Stimulated activated CD8-positive, alpha-beta memory T cell treated with anti-CD3 and anti-CD28 coated beads, Interleukin-7, amount 100 ng/mL, for 1 hour (primary cell): ENCODE measurements at places on chromosomes 2 and 18.

- no peak for DNase-seq
Observed at GRCh38 chr2:26471289-26471688, 6.6 kb downstream of the OTOF start.

DNA sequence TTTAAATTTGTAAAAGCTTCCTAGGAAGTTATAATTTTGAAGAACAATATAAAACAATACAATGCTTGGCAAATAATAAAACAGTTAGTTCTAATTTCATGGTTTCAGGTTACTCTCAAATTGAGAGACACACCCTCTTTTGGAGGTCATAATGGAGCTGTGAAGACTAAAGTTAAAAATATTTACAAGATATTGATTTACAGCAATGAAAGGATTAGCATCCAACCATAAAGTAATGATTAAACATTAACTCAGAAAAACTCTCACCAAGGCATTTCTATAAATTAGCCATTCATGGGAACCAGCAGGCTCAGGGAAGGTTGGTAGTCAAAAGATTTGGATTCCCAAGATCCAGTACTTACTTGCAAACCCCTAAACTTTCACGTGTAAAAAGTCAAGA lies 6.4 kb downstream of the DPP4 start:
- DNase-seq = no peak

DNA sequence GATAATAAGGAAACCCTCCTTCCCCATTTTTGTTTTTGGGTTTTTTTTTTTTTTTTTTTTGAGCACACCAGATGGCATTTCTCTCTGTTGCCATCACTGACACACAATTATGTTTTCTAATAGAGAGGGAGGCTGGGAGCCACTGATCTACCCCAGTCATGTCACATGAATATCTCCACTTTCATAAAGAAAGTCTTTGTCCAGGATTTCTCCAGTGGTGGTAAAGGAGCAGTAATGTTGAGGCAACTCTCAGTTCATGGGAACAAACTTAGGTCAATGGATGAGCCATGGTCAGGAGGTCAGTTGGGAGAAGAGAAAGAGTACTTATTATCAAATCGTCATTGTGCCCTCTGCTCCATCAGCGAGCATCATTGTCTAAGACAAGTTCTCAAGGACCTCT lies 603.7 kb downstream of the ARHGAP15 start:
- DNase-seq = no peak

DNA sequence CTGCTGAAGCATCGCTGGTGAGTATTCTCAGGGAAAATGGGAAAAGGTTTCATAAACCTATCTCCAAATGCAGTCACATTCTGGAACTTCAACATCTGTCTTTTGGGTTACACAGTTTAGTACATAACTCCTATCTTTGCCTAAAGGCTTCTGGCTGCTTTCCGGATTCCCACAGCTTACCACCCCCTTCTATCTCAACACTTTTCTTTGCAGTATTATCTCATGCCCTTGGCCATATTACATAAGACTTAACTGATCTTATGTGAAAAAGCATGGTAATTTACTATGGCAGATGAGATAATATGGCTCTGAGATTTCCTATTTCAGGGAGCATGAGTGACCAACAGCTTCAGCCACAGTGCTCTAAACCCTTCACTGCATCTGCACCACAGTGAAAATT lies 369.3 kb upstream of the LINC00305 start:
- DNase-seq = no peak

- DNase-seq = no peak
Observed at GRCh38 chr2:47867205-47867604, 39.1 kb downstream of the FBXO11 start.

DNA sequence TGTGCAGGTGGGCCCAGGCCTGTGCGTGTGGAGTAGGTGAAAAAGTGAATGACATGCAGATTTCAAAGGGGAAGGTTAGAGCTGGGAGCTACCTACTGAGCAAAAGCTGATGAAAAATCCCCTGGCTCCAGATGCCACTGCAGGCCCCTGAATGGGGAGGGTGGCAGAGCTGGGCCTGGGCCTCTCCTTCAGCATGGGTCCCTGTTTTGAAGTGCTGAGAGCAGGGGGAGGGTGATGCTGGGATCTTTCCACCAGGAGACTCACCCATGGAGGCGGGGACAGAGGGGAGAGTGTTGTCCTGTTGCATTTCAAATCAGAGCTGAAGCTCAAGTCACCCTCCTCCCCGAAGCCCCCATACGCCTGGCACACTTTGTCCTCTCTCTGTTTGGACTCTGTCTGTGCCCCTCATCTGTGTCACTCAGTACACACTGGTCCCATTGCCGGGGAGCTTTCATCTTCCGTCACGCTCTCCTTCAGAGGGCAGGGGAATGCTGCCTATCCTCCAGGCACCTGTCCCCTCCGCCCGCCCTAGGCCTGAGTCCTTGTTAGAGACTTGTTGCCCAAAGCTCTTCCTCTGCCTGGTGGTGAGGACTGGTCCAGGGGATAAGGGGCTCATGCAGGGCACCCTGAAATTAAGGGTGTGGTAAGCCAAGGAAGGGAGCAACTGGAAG lies 206.6 kb downstream of the HAUS1 start:
- no peak for DNase-seq

- DNase-seq = no peak
Observed at GRCh38 chr2:105494683-105495425, 96.0 kb upstream of the FHL2 start.

- no peak for DNase-seq
Observed at GRCh38 chr2:215529271-215529670, 93.4 kb upstream of the FN1 start.

GRCh38 chr2:5677133-5677532 lies 15.1 kb upstream of the SOX11 start:
- DNase-seq = no peak
